ENCODE measurements at places on chromosomes 3 and 15.

- no peak for DNase-seq
These were observed 3.5 kb downstream of the RFTN1 start for GRCh38 chr3:16509721-16510619.

DNA sequence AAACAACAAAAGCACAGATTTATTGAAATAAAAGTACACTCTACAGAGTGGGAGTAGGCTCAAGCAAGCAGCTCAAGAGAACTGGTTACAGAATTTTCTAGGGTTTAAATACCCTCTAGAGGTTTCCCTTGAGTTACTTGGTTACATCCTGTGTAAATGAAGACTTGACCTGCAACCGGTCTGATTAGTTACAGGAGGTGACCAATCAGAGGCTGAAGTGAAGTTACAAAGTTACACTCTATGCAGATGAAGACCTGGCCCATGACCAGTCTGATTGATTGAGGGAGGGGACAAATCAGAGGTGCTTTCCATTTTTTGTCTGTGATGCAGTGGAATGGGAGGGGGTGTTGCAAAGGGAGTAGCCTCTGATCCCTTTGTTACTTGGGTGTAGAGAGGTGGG, 723.4 kb downstream of the ZPLD1 start:
- DNase-seq = no peak

DNA sequence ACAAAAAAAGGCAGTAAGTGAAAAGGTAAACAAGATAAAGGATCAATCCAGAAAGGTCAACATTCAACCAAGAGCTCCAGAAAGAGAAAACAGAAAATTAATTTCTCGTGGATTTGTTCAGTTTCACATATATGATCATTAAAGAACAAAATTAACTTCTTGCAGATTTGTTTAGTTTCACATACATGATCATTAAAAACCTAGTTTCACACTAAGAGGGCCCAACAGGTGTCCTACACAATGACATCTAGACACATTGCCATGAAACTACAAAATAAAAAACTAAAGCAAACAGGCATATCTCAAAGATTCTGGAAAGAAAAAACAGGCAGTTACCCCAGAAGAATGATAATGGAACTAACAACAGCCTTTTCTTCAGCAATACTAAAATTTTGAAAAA, 22.1 kb downstream of the PHC3 start:
- no peak for DNase-seq

DNA sequence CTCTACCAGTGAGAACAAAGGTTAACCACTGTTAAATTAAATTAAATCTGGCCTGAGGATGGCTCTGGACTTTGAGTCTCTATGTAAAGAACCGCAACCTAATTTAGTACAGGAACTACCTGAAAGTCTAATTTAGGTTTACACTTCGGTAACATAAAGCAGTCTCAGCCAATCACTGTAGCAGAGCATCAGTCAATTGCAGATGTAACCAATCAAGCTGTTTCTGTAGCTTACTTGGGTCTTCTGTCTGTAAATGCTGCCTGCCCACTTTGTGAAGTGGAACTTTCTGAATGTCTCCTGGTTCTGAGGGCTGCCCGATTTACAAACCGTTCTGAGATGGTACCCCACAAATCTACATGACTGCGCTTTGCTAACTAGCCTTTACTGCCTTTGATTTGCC, 39.1 kb upstream of the RASGRP1 start:
- DNase-seq = no peak

DNA sequence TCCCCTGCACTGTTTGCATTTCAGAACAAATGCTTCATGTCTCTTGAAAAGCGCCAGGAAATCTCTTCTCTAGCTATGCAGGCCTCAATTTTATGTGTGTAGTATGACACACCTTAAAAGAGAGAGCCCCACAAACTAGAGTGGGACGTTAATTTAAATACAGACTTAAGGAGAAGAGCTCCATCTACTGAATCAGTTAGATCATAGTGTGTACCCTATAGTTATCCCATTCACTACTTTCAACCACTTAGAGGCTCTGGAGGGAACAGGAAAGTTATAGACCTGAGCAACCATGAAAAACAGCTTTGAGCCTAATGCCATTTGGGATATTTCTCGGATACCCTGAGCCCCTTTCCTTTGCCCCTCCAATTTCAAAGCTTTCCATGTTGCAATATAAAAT, 153.7 kb downstream of the TIGIT start:
- DNase-seq = no peak

Measured in stimulated activated CD4-positive, alpha-beta T cell treated with anti-CD3 and anti-CD28 coated beads, Interleukin-4, amount 100 ng/mL, for 4 hours (primary cell).